ENCODE measurements at places on chromosomes 12 and 14.

DNA sequence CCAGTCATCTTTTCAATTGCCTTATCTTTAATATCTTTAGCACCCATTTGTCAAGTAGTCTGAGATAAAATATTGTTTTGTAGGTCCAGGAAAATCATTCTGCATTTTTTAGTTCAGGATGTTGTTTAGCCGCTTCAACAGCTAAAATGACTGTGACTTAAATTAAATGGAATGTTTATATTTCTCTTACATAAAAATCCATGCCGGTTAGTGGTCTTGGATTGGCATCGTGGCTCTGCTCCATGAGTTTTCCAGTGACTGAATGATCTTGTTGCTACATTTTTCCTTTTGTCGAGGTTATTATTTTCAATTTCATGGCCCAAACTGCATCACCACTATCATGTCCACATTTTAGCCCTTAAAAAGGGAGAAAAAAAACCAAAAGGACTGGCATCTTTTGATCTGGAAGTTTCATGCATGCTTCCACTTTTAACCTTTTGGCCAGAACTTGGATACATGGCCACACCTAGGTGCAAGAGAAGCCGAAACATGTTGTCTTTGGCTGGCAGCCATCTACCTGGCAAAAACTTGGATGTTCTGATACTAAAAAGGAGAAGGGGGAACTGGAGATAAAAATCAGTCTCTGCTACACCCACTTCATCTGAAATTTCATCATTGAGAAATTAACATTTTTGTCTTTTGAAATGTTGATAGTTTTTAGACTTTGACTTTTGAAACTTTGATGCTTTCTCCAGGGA lies 142.4 kb downstream of the OTOGL start:
- DNase-seq: no peak

DNA sequence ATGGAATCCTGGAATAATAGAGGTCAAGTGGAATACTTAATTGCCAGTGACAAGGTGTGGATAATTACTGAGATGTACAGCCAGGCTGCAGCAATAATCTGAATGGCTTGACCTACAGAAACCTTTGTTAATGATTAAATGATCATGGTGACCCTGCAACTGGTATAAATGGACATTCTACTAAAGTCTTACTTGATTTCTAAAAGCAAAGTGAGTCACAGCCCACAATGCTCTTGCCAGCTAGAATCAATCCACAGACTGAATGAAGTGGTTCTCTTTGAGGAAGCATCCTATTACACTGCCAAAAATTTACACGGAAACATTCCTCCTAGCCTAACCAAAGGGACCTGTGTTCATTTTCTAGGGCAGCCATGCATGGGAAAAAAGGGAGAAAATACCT lies 518.5 kb downstream of the SOX5 start:
- no peak for DNase-seq

GRCh38 chr14:99280066-99280731 lies 8.2 kb upstream of the BCL11B start:
- DNase-seq: peak; percentile 77

DNA sequence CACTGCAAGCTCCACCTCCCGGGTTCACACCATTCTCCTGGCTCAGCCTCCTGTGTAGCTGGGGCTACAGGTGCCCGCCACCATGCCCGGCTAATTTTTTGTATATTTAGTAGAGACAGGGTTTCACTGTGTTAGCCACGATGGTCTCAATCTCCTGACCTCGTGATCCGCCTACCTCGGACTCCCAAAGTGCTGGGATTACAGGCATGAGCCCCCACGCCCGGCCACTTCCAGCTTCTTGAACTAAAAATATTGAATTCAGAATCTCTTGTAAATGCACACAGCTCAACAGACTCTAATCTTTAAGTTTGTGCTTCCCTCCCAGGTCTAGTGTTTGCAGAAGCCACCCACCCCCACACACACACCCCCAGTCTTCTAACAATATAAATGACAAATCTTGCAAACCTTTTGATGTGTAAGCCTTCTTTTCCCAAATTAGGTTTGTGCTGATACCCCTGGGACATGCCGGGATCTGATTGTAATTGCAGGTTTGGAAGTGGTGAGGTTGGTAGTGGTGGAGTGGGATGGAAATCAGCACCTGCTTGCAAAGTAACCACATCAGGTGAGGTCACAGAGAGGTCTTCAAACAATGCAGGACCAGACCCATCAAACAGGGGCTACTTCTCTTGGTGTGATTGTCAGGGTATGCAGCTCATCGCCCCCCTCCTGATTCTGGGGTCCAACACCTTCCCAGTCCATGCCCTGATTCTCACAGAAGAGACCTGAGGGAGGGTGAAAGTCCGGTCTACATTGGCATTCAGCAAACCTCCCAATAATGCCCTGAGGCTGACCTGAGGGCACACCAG lies 51.4 kb upstream of the GPR132 start:
- peak; percentile 70 for DNase-seq

GRCh38 chr14:57461777-57462320 lies 31.8 kb downstream of the CCDC198 start:
- DNase-seq: no peak

GRCh38 chr12:121908702-121909101 lies 9.7 kb upstream of the CFAP251 start:
- DNase-seq: no peak
